ENCODE measurements at places on chromosomes 6 and 20.

DNA sequence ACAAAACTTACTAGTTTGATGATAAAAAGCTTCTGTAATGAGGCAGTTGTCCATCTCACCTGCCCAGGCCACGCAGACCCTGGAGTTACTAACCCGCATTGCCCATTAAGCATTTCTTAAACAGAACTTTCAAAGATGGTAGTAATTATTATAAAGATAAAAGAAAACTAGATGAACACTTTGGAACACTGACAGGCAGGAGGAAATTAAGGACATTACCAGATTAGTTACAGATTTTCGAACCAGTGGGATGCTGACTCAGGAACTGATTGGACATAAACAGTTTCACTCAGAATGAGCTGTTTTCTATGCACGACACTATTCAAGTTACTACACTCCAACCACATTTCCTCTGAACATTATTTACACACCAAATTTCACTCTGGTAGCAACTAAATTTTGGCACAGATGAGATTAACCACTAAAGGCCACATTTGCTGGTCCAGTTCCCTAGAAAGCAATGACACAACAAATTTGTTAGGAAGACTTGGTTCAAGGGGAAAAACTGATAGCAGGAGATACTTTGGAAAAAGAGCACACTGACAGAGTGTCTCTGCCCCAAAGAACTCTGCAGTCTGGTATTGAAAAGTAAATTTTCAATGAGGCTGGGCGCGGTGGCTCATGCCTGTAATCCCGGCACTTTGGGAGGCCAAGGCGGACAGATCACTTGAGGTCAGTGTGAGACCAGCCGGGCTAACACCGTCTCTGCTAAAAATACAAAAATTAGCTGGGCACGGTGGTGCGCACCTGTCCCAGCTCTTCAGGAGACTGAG, 3.0 kb downstream of the ROMO1 start:
- no peak for DNase-seq

- DNase-seq, result no peak
Observed at GRCh38 chr6:42199106-42199981, 4.6 kb upstream of the GUCA1B start.

DNA sequence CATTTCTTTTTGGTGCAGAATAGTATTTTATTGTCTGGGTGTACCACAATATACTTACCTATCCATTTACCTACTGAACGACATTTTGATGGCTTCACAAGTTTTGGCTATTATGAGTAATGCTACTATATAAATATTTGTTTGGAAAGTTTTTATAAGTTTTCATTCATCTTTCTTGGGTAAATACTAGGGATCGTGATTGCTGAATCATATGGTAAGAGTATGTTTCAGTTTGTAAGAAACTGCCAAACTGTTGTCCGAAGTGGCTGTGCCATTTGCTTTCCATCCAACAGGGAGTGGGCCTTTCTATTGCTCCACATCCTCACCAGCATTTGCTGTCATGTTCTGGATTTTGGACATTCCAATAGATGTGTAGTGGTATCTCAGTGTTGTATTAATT, 104.2 kb downstream of the CDYL start:
- DNase-seq, result no peak

DNA sequence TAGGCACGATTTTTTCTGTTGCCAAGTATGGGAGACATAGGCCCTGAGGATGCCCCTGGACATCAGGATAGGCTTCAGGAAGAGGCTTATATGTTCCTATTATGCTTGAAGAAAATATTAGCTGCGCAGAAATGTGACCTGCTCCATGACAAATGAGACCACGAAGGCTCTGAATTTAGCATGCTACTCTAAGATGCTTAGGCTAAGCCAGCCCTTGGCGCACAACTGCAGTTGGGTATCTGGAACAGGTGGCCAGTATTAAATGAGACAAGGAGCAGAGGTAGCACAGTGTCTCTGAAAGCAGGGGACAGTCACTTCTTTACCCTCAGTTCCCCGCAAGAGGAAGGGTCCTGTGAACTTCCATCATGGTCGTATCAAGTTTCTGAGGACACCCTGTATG, 90.0 kb downstream of the RREB1 start:
- no peak for DNase-seq

- no peak for DNase-seq
Observed at GRCh38 chr6:83303426-83303825, 110.3 kb downstream of the RWDD2A start.

- DNase-seq, result no peak
Observed at GRCh38 chr20:32206760-32207625, 550 bp downstream of the PLAGL2 start.

GRCh38 chr6:70991253-70991652, 34.4 kb upstream of the B3GAT2 start:
- DNase-seq, result no peak

Measured in suppressor macrophage (primary cell).